CMK (cell line): ENCODE measurements at places on chromosomes 12 and 14.
A peak's percentile ranks its signal among the peaks of the same experiment; 100 is the strongest.

GRCh38 chr14:24817212-24818057 is 183.4 kb upstream of the GZMB start:
- DNase-seq, result no peak

DNA sequence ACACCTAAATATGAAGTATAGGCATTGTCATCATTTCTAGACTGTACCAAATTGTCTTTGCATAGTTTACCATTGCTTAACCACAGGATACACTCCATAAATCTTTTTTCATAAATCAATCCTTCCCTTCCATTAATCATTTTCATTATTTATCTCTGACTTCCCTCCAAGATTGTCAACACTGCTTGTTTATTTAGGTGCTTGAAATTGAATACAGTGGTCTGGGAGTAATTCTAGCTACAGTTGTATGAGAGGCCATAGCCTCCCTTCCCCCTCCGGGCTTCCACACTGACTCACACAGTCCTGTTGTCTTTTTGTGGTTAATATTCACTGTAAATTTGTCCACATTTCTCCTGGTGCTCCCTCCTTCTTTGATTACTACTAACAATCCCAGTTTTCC is 114.2 kb upstream of the ARID2 start:
- no peak for DNase-seq

DNA sequence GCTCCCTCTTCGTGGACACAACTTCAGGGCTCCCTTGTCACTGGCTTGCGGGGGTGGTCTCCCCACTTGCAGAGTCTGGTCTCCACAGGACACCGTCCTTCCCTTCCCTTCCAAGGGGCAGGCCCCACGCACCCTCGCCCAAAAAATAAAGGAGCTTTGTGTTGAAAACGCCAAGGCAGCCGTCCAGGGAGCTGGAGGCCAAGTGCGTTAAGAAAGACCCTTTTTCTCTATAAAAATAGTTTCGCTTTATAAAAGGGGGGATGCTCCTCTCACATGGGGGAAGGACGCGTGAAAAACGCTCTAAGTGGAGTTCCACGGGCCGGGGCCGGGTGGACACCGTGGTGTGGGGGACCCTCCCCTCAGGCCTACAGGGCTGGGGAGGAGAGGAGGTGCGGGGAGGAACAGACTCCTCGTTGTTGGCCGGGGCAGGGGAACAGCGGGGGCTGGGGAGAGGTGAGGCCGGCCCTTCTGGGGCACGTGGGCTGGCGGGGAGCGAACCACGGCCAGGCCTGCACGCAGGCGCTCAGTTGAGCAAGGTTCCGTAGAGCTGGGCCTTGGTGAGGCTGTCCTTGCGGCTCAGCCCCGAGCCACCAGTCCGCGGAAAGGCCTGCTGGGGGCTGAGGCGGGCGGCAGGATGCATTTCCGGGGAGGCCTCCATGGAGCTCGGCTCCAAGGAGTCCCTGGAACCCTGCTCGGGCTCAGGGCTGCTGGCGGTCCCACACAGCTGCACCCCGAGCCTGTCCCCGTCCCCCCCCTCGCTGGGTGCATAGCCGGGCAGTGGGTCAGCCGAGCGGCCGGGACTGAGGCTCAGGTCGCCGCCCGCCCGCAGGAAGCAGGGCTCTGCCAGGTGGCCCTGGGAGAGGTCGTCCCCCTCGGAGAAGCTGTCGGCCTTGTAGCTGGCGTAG is 49.5 kb downstream of the BEGAIN start:
- DNase-seq, result no peak

GRCh38 chr14:95229749-95230148 is 72.4 kb upstream of the DICER1 start:
- DNase-seq, result no peak

GRCh38 chr12:28132398-28132797 is 57.9 kb upstream of the CCDC91 start:
- no peak for DNase-seq

GRCh38 chr12:6146509-6146908 is 22.0 kb upstream of the VWF start:
- DNase-seq, result no peak

GRCh38 chr12:109302358-109302757 is 6.7 kb downstream of the FOXN4 start:
- DNase-seq, result no peak

DNA sequence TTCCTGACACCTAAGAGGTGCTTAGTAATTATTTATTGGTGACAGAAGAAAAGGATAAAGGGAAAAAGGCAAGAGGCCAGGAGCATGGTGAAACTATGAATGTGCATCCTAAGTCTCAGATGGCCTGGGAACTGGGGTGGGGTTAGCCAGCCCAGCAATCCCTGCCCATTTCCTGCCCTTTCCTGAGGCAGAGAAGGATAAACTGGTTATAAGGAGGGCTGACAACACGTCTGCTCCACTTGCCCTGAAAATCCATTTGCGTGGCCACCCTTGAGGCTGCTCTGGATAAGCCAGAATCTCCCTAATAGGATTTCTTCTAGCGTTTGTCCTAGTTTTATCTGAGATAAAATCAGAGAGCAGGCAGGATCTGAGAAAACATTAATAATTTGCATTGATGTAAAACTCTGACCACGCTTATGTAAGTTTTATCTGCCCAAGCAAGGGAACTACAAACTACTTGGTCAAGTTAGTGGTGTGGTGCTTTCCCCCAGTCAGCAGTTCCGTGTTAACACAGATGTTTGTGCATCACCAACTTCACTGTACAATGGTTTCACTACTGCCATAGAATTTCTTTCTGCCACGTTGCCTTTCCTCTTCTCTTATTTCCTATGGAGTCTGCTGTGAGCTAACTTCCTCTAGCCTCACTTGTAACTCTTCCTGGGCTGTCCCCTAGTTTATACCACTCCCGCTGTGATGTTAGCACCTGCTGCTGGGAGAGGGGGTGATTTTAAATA is 392.7 kb downstream of the RPS29 start:
- DNase-seq, result no peak

DNA sequence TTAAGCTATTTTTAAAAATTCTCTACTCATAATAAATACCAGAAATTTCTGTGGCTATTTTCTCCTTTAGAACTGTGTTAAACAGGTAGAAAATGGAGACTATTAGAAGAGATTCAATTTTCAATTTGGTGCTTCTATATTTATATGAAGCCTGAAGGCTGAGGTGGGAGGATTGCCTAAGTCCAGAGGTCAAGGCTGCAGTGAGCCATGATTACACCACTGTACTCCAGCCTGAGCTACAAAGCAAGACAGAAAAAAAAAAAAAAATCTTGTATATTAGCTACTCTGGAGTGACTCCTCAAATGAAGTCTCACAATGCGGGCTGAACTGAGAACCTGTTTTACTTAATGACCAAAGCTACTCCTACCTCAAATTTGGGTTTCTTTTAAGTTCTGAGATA is 9.8 kb upstream of the DPF3 start:
- DNase-seq, result no peak

DNA sequence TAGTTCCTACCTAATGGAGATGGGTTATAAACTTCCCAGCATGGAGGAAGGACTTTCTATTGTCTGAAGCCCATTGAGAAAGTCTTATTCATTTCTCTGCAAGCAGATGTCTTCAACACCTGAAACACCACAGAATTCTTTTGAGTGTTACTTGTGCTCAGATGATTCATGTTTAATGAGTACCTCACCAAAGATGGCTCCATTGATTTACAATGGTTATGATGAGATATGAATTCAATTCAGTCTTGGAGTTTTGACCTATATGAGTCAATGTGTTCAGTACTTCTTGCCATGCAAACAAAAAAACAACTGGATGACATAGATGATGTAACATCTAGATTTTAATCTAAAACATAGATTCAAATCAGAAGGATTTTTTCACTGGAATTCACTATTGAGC is 15.4 kb upstream of the PAWR start:
- no peak for DNase-seq

- DNase-seq, result no peak
Measured at GRCh38 chr14:30796707-30797106, 77.7 kb upstream of the COCH start.

DNA sequence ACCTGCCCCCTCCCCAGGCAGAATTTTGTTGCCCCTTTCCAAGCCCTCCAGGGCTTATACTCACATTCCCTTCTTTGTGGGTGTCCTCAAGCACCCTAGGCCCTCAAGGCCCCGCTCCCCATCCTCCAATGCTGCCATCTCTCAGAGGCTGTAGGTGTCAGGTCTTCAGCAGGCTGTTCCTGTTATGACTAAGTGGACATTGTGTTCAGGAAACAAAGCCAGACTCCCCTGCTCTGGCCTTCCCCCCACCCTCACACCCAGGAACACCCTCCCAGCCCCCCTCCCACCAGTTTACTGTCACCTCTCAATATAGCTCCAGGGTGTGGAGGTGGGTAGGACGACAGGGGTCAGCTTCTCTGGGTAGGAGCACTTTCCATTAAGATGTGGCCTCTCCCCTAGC is 1.4 kb upstream of the MYH6 start:
- DNase-seq, result no peak

DNA sequence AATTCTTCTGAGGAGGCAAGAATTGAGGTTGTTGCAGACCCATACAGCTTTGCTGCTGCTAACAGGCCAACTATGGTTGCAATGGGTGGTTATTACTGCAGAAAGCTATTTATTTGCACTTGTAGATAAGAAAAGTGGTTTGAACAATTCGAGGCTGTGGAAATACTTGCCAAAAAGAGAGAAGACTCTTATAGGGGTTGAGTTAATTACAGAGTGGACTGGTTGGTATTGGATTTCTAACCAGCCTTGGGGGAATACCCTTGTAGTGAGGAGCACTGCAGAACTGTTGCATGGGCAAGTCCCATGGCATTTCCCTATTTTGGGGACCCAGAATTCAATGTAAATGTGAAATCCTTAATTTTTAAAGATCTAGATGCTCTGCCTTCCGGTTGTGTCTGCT is 120.5 kb downstream of the KCNMB4 start:
- no peak for DNase-seq

DNA sequence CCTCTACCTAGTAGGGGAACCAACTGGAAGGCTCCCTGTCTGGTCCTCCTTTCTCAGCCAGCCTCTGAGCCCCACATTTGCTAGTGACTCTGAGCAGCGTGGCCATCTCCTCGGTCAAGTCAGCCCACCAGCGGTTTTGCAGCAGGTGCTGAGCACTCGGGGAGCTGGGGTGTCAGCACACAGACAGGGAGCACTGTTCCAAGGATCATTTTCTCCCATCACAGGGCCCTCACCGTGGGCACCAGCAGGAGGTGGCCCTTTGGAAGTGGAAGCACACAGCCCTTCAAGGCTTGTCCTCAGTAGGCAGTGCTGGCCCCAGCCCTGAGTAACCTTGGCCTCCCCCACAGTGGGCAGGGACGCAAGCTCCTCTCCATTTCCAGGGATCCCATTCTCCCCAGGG is 24.1 kb upstream of the EML1 start:
- DNase-seq, result no peak

GRCh38 chr12:59041241-59042121 is 121.2 kb upstream of the LRIG3 start:
- no peak for DNase-seq

GRCh38 chr12:105864901-105865300 is 273.9 kb downstream of the NUAK1 start:
- no peak for DNase-seq

- DNase-seq, result no peak
Measured at GRCh38 chr14:105388976-105389375, 9.4 kb upstream of the TEX22 start.

- no peak for DNase-seq
Measured at GRCh38 chr14:99727096-99727870, 43.2 kb downstream of the CYP46A1 start.

DNA sequence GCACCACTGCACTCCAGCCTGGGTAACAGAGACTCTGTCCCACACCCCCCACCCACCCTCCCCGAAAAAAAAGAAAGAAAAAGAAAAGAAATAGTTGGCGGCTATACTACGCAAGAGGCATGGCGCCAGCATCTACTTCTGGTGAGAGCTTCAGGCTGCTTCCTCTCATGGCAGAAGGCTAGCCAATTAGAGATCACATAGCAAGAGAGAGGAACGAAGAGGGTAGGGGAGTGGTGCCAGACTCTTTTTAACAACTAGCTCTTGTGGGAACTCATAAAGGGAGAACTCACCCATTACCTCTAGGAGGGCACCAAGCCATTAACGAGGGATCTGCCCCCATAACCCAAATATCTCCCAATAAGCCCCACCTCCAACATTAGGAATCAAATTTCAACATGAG is 6.2 kb downstream of the DENND5B start:
- DNase-seq, result no peak

DNA sequence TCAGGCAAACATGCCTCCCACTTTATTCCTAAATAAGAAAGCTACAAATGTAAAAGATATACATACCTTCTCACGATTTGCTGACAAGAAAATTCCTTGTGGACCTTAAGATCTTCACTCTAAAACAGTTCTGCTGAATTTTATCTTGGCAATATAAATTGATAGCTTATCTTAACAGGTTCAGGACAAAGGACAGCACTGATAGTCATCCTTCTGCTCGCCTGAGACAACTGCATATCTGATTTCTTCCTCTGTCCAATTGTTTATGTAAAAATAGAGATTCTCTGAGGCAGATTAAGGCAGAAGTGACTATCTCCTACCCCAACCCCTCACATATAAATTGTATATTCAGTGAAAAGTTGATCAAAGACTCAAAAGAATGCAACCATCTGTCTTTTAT is 44.9 kb downstream of the CAPZA3 start:
- DNase-seq, result no peak

- DNase-seq, result peak; percentile 54
Measured at GRCh38 chr12:6638305-6638704, 2.5 kb upstream of the LPAR5 start.

GRCh38 chr12:3629057-3629830 is 123.7 kb downstream of the CRACR2A start:
- no peak for DNase-seq

- no peak for DNase-seq
Measured at GRCh38 chr14:69673104-69673503, 61.7 kb downstream of the SUSD6 start.

DNA sequence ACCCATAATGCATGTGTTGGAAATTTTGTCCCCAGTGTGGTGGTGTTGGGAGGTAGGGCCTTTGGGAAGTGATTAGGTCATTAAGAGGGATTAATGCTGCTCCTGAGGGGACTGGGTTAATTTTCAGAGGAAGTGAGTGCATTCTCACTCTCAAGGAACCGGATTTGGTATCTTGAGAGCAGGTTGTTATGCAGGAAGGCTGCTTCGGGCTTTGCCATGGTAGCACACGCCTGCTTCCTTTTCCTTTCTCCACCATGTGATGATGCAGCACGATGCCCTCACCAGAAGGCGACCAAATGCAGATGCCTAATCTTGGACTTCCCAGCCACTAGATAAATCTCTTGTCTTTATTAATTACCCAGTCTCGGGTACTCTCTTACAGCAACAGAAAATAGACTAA is 257.1 kb downstream of the SSPN start:
- DNase-seq, result no peak

- no peak for DNase-seq
Measured at GRCh38 chr14:52641745-52642144, 53.6 kb downstream of the ERO1A start.

GRCh38 chr12:122250536-122250935 is 15.8 kb downstream of the VPS33A start:
- DNase-seq, result no peak

DNA sequence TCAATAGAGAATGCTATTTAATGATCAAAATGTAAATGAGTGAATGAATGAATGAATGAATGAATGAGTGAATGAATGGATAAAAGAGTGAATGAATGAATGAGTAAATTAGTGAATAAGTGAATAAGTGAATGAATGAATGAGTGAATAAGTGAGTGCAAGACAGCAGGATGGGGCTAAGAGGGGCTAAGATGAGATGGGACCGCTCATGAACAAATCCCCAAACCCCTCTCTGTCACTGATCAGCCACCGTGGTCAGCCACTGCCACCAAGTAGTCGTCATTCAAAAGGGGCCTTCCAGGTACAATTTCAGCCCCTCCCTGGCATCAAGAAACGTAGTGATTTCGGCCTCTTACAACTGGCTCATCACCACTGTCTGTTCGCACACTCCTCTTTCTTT is 79.2 kb downstream of the BCL11B start:
- DNase-seq, result no peak
